Foreskin keratinocyte (primary cell): ENCODE measurements at places on chromosomes 3 and 15. TPM values are rescaled to one million over a fixed set of nuclear protein-coding genes. Genes with fewer than 3 reads are reported as not detected.

- DNase-seq, result no peak
Observed at GRCh38 chr15:66165856-66166255, 87.7 kb downstream of the MEGF11 start.

The CFAP20DC gene
- 5.6 and 8.5 TPM in 2 replicates for total RNA-seq

The SLC28A1 gene
- not detected in 2 replicates for total RNA-seq

DNA sequence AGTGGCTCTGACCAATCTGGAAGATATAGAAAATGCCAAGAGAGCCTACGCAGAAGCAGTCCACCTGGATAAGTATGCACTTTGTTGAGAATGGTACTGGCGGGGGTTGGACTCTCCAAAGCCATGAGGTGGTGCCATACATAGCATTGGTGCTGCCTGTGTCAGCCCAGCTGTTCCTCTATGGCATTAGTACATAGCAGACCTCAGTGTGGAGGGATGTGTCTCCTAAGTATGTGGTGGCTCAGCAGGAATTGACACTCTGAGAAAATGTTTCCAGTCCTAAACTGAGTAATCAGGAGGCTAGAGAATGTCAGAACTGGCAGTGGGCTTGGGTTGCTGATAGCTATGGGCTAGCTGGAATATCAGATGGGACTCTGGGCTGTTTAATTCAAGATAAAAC lies 48.4 kb downstream of the ADPGK start:
- DNase-seq, result no peak

The CPN2 gene
- total RNA-seq, result not detected in 2 replicates

DNA sequence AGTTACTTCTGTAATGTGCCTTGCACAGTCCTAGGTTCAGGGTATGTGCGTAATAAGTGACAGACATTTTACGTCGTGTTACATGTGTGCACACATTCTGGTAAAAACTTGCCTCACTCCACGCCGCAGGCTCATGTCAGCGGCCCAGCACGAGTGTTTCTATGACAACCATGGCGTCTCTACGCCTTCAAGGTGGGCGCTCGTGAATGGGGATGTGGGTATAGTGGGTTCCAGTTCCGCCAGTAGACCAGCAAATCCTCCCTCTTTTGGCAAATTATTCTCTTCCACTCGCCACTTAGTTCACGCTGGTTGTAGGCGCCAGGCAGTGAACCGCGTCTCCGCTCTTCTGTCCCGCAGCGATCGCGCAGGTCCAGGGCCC lies 40.3 kb downstream of the CHST14 start:
- peak; percentile 7 for DNase-seq
